ENCODE measurements at places on chromosomes 11 and 22. TPM values are rescaled to one million over a fixed set of nuclear protein-coding genes. Genes with fewer than 3 reads are reported as not detected.

Gene GALNT18
- polyA plus RNA-seq = 4.3 TPM

Gene TBX10
- polyA plus RNA-seq = not detected

Gene APOBEC3F
- polyA plus RNA-seq = 3.5 TPM

Gene HEPHL1
- 0.17 TPM for polyA plus RNA-seq

Gene DRD4
- polyA plus RNA-seq = 1.8 TPM

Gene MS4A6A
- not detected for polyA plus RNA-seq

Gene RNF215
- 3.3 TPM for polyA plus RNA-seq

Gene GRM5
- polyA plus RNA-seq = 0.12 TPM

Gene CREB3L1
- polyA plus RNA-seq = 10.3 TPM

All from GM23338 (cell line).